ENCODE measurements at places on chromosomes 11 and 22. TPM values are rescaled to one million over a fixed set of nuclear protein-coding genes. Genes with fewer than 3 reads are reported as not detected.

The MPZL2 gene
- not detected for polyA plus RNA-seq

The PGGHG gene
- polyA plus RNA-seq = 2.9 TPM

The ACRV1 gene
- polyA plus RNA-seq = not detected

The C22orf15 gene
- 1.6 TPM for polyA plus RNA-seq

The MRGPRF gene
- polyA plus RNA-seq = not detected

The TRIM6 gene
- polyA plus RNA-seq = not detected

The GRIK4 gene
- polyA plus RNA-seq = not detected

The MPZL3 gene
- polyA plus RNA-seq = 6.3 TPM

The ARFIP2 gene
- 33.0 TPM for polyA plus RNA-seq

The PATE2 gene
- not detected for polyA plus RNA-seq

The TMEM132A gene
- not detected for polyA plus RNA-seq

The APOA4 gene
- not detected for polyA plus RNA-seq

The ALDH3B1 gene
- polyA plus RNA-seq = not detected

The TALDO1 gene
- polyA plus RNA-seq = 228 TPM

The OR5B17 gene
- polyA plus RNA-seq = not detected

The SCN3B gene
- polyA plus RNA-seq = 0.05 TPM

The LAYN gene
- 7.2 TPM for polyA plus RNA-seq

The OR51B2 gene
- polyA plus RNA-seq = not detected

The SYT9 gene
- polyA plus RNA-seq = not detected

The MYO18B gene
- polyA plus RNA-seq = not detected
